Non-pigmented ciliary epithelial cell (primary cell): ENCODE measurements at places on chromosomes 7 and 10.

- no peak for DNase-seq
These were observed 1.3 kb upstream of the TNRC18 start for GRCh38 chr7:5424749-5425506.

DNA sequence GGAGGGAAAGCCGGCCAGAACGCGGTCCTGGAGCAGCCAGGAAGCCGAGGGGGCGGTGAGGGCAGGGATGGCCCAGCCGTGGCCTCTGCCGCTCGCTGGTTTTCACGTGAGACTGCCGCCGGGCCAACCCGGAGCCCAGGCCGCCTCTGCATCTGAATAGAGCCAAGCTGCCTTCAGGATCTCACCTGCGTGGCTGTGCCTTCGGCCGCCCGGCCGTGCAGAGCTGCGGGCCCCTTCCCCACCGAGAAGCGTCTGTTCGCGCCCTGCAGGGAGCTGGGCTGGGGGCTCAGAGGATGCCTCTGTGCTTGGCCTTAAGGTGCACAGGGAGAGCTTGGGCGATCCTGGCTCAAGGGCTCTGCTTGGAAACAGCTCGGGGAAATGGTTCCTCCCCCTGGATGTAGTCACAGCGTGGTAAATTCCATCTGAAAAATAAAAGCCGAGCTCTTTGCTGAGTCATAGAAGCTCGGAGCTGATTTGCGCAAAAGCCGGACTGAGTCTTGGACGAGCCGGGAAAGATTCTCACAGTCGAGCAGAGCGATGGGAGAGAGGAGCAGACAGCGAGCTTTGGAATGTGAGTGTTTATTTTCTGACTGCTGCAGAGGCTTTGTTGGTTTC lies at the start of gene JAKMIP3:
JAKMIP3 (plus strand) TSS at position 456 of the 615 bp plus-strand sequence. CDS start 38,863 bp downstream, outside the sequence.
- peak; percentile 76 for DNase-seq

DNA sequence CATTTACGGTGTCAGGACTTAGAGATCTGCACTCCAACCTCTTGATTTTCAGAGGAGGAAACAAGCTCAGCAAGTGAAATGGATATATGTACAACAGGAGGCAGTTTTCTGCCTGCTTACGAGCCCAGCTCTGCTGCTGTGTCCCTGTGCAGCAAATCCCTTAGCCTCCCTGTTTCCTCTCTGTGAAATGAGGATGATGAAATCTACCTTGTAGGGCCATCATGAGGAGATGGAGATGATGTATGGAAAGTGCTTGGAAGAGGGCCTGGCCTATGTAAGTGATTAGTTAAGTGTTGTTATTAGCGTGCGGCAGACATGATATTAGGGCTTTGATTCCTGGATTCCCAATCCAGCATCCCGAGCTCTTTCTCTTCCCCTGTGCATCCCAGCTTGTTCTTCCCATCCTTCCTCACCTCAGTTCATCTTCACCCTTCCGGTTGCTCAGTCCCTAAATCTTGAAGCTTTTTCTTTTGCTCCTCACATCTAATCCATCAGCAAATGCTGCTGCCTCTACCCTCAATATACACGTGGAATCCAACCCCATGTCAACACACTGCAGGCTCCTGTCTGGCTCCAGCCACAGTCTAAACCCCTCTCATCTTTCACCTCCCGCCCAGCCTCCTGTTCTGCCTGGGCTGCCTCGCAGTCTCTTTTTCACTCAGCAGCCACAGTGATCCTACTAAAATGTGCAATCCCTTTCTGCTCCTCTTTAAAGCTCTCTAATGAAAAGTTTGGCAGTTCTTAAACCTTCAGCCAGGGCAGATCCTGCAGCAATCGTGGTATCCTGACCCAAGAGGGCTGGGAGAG lies 113.8 kb downstream of the MARCHF5 start:
- no peak for DNase-seq

- DNase-seq, result no peak
These were observed 494.1 kb downstream of the SH2D4B start for GRCh38 chr10:81031774-81032173.

DNA sequence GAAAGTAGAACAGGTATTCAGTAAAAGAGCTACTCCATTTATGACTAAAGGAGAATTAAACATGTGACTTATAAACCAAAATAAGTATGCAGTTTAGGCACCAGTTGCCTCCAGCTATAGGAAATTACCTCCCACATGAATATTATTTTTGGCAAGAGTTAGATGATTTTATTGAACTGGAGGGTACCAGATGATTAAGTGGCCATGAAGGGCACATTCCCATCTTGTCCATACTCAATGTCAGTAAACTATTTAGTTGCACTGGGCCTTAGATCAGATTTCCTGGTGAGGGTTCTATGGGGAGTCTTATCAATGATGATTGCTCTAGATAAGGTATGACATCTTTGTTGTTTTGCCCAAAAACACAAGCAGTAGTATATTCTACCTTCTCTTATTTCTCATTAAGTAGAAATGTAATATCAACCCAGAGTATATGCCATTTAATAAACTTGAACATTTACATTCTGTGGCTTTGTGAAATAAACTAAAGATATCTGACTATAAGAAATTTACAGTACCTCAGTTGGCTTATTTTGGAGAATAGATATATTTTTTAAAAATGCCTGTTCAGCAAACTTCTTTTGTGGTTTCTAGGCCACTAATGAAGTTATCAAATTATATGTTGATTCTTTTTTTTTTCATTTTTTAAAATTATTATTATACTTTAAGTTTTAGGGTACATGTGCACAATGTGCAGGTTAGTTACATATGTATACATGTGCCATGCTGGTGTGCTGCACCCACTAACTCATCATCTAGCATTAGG lies 145.3 kb downstream of the SEMA3A start:
- no peak for DNase-seq

DNA sequence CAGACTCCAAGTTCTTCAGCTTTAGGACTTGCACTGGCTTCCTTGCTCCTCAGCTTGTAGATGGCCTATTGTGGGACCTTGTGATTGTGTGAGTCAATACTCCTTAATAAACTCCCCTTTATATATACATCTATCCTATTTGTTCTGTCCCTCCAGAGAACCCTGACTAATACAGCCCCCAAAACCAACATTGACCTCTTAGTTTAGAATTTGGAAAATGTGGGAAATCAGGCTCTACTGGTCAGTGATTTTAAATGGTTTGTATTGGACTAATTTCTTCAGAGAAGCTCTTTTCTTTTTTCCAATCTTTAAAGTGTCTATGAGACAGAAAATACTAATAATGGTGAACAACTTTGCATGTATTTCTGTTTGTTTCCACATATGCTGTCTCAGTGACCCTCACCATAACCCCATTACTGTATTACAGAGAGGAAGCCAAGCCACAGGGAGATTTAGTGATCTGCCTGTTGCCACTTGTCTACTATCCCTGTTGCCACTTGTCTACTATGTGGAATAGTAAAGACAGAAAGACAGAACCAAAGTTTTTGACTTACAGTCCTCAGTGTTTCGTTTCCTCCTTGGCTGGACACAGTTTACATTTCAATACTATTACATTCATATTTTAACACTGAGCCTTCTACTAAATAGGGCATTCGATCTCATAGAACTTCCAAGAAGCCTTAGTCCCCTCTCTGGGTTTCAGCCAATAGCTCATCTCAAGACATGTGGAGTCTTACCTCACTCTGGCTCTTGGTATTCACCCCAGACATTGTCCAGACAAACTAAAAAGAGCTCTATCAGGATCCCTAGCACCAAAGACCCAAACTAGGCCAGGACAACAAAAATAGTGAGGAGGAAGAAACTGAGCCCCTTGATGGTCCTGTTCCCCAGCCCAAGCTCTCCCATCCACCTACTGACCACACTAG lies 121.0 kb downstream of the AKR1D1 start:
- DNase-seq, result no peak

DNA sequence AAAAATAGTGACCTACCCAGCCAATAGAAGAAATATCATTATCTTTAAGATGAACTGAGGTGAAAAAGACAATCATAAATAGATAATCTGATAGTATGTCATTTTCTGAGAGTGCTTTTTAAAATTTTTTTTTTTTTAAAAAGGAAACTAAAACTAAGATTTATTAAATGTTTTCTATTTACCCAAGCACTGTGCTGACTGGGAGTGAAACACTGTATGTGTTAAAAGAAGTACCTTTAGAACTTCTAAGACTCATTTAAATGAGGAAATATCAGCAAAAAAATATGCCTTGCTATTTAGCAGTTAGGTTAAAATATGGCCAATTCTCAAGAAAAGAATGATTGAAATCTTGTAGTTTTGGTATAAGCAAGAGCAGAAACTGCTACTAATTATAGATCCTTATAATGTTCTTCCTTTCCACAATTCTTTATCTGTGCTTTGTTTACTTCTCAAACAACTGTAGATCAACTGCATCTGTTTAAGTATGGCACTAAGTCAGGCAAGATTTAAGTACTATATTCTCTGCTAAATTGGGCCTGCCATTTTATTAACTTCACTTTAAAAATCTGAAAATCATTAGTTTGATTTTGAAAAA lies 39.5 kb upstream of the WNT2 start:
- no peak for DNase-seq

DNA sequence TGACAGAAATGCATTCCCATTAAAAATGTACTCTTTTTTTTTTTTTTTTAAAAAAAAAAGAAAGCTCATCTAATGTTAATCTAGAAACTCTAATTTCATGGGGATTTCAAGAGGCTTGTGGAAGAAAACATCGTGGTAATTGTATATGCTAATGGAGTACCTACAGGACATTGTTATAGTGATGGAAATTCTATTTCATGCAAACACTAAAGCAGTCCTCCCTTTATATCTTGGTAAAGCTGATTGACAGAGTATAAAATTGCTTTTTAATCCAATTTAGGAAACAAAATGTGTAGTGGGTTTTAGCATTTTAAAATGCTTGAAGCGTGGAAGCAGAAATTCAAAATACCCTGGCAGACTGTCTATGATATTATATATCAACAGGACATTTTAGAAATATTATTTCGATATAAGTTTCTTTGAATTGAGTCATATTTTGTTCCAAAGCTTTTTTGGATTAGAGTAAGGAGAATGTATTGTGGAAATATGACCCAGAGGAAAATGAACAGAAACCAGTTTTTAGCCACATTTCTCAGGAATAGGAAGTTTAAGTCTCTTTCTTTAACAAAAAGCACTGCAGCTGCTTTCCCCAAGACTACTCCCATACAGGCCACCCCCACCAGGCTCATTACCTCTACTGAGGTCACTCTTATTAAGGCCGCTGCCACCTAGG lies 121.9 kb downstream of the WNT2 start:
- no peak for DNase-seq

- no peak for DNase-seq
These were observed 470.8 kb downstream of the INHBA start for GRCh38 chr7:41232086-41232485.
